ENCODE measurements at places on chromosomes 12 and 14. TPM values are rescaled to one million over a fixed set of nuclear protein-coding genes. Genes with fewer than 3 reads are reported as not detected.

The BIN2 gene
- polyA plus RNA-seq, result not detected

The NRIP2 gene
- polyA plus RNA-seq, result 0.99 TPM

The SYT10 gene
- not detected for polyA plus RNA-seq

The PPP1R1A gene
- not detected for polyA plus RNA-seq

The GLT8D2 gene
- 119 TPM for polyA plus RNA-seq

The PRICKLE1 gene
- 50.0 TPM for polyA plus RNA-seq

The CRACR2A gene
- 1.1 TPM for polyA plus RNA-seq

The TAS2R43 gene
- not detected for polyA plus RNA-seq

The FICD gene
- polyA plus RNA-seq, result 1.4 TPM

The IKZF4 gene
- polyA plus RNA-seq, result 4.7 TPM

The TAS2R14 gene
- 2.1 TPM for polyA plus RNA-seq

The LRIG3 gene
- 80.1 TPM for polyA plus RNA-seq

Data from AG04450 (cell line).